ENCODE measurements at places on chromosomes 3 and 15.

GRCh38 chr15:81157195-81157938 lies 23.3 kb downstream of the CFAP161 start:
- no peak for DNase-seq

DNA sequence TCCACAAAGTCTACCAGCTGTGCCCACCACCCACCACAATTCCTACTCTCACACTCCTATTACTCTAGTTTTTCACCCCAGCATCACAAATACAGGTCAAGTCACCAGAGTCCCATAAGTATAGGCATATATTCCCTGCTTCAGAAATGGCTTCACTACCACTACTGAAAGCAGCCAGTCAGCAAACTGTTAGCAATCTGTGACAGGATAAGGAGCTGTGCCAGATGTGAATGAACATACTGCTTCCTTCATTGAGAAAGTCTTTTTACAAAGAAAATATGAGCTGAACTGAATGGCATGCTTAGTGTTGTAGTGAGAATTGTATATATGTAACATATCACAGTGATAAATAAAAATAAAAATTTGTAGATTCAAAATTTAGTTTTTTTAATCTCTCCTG lies 76.8 kb downstream of the C3orf85 start:
- no peak for DNase-seq

DNA sequence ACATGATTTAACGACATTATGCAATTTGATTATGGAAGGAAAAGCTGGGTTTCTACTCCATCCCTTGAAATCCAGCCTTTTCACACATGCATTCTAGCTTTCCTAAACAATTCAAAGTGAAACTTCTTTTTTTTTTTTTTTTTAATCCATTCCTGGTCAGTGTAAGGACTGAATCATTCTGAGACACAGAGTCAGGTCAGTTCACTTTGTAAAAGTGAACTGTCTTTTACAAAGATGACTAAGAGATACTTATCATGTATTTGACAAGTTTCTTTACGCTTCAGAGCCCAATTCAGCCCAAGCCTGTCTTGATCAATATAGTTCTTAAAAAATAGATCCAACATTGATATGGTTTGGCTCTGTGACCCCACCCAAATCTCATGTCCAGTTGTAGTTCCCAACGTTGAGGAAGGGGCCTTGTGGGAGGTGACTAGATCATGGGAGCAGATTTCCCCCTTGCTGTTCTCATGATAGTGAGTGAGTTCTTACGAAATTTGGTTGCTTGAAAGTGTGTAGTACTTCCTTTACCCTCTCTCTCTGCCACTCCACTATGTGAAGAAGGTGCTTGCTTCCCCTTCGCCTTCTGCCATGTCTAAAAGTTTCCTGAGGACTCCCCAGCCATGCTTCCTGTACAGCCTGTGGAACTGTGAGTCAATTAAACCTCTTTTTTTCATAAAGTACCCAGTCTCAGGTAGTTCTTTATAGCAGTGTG lies 345.6 kb upstream of the THBS1 start:
- no peak for DNase-seq

DNA sequence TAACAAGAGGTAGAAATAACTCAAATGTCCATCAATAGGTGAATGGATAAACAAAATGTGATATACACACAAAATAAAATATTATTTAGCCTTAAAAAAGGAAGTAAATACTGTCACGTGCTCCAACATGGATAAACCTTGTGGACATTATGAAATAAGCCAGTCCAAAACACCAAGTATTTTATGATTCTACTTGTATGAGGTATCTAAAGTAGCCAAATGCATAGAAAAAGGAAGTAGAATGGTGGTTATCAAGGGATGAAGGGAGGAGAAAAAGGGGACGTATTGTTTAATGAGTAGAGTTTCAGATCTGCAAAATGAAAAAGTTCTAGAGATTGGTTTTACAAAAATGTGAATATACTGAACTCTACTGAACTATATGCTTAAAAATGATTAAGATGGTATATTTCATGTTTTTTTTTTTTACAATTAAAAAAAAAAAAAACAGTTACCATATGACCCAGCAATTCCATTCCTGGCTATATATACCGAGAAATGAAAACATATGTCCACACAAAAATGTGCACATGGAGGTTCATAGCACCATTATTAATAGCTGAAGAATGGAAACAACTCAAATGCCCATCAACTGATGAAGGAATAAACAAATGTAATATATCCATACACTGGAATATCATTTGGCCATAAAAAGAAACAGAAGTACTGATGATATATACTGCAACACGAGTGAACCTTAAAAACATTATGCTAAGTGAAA lies 29.1 kb upstream of the MAP6D1 start:
- no peak for DNase-seq

DNA sequence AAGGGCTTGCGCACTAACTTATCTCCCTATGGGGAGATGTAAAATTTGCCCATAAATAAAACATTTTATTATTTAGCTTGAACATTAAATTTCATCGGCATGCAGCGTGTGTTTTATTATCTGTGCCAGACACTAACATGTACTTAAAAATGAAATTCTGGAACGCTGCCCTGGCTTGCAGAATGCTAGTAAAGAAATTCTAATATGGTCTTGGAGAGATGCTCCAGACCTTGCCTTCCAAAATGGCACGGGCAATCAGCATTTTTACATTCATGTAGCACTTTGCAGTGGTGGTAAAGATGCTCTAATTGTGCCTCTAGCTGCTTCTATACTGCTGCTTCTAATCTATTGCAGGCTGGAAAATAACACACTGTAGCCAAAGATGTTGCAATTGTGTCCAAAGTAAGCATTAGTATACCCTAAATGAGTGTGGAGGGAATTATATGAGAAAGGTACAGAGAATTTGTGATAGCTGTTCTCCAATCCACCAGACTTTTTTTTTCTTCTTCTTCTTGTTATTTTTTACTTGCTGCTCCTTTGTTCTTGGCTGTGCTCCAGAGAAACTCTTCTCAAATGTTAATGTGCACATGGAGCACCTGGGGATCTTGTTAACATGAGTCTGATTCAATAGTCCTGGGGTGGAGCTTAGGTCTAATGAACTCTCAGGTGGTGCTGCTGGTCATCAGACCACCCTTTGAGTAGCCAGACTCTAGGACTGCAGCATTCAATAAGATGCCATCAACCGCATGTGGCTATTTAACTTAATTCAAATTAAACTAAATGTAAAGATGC lies 47.3 kb downstream of the CRABP1 start:
- no peak for DNase-seq

GRCh38 chr3:48847053-48847503 lies 596 bp downstream of the PRKAR2A start:
- DNase-seq, result peak; percentile 19

- peak; percentile 57 for DNase-seq
Measured at GRCh38 chr3:50246517-50246954, 10.5 kb downstream of the GNAI2 start.

- no peak for DNase-seq
Measured at GRCh38 chr15:81107889-81108288, 26.2 kb upstream of the CFAP161 start.

GRCh38 chr15:62775932-62776331 lies 266.6 kb upstream of the TPM1 start:
- DNase-seq, result no peak

DNA sequence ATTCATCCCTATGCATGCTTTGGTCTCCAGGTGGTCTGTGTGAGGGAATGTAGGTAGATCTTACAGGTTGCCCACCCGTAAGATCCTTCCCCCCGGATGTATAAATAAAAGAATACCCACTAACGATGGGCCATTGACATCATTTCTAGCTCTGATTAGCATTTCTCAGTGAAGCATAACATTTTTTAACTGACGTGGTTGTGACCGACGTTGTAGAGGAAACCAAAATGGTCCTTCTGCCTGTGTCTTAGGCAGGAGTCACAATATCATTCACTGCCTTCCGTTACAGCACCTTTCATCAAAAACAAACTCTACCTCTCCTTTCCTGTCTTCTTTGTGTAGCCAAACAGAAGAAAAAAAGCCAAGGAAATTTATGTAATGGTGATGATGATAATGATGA lies 27.3 kb upstream of the UMPS start:
- DNase-seq, result no peak

DNA sequence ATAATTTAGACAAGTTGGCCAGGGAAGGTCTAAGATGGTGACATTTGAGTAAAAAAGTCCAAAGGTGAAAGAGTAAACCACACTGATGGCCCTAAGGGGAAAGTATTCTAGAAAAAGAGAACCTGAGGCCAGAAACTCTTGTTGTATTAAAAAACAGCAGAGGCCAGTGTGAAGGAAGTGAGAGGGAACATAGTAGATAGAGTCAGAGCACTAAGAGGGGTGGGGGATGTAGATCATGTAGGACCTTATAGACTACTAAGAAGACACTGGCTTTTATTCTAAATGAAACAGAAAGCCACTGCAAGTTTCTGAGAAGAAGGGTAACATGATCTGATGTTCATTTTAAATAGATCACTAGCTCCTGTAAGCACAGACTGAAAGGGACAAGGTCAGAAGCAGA lies 14.5 kb downstream of the POLQ start:
- DNase-seq, result no peak

GRCh38 chr15:38130740-38131498 lies 121.7 kb upstream of the SPRED1 start:
- no peak for DNase-seq

GRCh38 chr3:64067506-64068346 lies 44.4 kb upstream of the PSMD6 start:
- DNase-seq, result no peak

- no peak for DNase-seq
Measured at GRCh38 chr15:27480642-27481041, 509.7 kb downstream of the GABRG3 start.

DNA sequence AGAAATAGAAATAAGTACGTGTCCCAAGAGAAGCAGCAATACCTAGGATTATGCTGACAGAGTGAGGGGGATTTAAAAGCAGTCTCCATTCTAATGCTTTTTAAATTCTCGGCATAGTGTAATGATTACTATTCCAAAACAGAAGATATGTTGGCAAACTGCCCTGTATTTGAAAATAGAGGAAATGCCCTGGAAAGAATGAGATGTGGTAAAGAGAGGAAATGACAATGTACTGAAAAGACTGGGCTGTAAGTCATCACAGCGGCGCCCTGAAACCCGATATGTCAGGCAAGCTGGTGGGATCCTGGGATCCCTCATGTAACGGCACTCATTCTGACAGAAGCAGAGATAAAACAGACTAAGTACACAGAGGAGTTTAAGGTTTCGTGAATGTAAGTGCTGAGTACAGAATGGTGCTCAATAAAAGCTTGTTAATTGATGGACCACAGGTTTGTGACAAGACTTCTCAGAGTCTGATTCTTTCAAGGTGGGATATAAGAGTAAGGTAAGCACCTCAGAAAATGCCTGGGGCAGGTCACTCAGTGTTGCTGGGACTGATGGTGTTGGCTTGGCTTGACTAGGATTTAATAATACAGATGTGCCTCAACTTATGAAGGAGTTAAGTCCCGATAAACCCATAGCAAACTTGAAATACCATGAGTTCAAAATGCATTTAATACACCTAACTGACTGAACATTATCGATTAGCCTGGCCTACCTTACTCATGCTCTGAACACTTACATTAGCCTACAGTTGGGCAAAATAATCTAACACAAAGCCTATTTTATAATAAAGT lies 91.4 kb downstream of the NFKBIZ start:
- no peak for DNase-seq

DNA sequence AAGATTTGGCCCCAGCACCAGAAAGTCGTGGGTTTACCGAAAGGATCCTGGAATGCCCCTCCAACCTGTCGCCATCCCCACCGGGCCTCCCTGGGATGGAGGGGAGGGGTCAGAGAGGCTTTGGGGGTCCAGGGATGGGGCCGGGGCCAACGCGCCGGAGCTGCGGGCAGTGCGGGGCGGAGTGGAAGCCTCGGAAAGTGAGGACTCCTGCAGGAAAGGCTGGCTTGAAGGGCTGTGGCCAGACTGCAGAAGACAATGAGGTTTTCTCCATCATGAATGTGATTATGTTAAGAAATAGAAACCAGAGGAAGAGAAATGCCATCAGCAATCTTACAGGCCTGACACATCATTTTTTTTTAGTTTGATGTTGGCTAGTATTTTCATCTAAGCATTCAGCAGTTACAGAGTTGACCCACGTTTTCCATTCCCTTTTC lies 738 bp downstream of the YEATS2 start:
- peak; percentile 0 for DNase-seq

DNA sequence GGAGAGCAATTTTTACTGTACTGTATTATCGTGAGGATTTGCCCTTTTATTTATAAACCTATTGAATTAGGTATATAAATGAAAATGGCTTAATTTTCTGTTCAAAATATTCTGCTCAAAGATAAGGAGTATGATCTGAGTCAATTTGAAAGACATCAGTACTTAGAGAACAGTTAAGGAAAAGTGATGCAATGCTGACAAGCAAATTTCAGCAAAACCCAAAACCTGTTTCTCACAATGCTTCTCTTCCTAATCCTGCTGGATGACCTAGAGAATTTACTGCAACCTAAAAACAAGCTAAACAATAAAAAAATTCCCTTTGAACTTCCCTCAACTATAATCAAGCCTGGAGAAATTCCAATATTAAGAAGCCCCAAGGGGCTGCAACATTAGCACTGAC lies 82.7 kb downstream of the RFX7 start:
- DNase-seq, result no peak

DNA sequence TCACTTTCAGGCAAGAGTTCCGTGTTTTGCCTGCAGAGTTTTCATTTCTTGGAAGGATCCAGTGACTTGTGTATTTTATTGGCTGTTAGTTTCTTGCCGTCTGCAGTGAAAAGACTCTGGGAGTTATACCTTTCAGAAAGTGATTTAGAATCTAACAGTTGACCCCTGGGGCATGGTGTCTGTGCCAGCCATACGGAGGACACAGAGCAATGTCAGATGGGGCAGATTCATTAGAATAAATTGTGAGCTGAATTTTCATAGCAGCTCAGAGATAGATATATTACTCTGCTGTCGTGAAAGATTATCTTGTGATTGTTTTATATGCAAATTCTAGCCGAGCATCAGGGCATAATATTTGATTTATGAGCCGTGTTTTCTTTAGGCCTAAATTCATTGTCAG lies 131.6 kb downstream of the SV2B start:
- no peak for DNase-seq

GRCh38 chr15:25092661-25093060 lies 137.9 kb downstream of the SNRPN start:
- DNase-seq, result no peak

GRCh38 chr3:193997228-193998122 lies 138.5 kb upstream of the HES1 start:
- no peak for DNase-seq

GRCh38 chr3:63328365-63328764 lies 50.3 kb downstream of the SYNPR start:
- DNase-seq, result no peak

- DNase-seq, result no peak
Measured at GRCh38 chr3:53753518-53754183, 92.6 kb downstream of the CHDH start.

GRCh38 chr15:39454189-39454986 lies 126.5 kb upstream of the THBS1 start:
- DNase-seq, result no peak

DNA sequence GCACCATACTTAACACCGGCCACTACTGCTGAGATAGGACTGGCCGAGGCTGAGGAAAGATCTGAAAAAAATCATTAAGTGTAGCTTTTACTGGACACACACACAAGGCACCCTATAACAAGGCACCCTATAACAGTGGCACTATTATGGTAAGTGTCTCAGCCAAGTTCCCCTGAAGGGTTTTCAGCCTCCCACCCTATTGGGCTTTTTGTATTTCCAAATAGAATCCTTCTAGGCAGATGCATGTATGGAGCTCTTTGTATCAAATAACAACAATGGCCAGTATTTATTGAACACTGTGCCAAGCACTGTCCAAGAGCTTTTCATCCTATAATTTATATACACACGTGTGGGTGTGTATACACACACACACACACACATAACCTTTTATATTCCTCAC lies 6.7 kb upstream of the DNAJA4 start:
- DNase-seq, result no peak

- no peak for DNase-seq
Measured at GRCh38 chr3:60294181-60294580, 957.1 kb downstream of the FHIT start.
